ENCODE measurements at places on chromosomes 11 and 22.

- DNase-seq = no peak
These were observed 29.9 kb upstream of the MTCH2 start for GRCh38 chr11:47672283-47672730.

GRCh38 chr22:37242395-37242918 is 1.6 kb downstream of the RAC2 start:
- DNase-seq = peak; percentile 92

- no peak for DNase-seq
These were observed 14.9 kb downstream of the PGAP2 start for GRCh38 chr11:3823303-3823702.

GRCh38 chr22:24006914-24007214 is 1.6 kb upstream of the GSTT4 start:
- DNase-seq = no peak

DNA sequence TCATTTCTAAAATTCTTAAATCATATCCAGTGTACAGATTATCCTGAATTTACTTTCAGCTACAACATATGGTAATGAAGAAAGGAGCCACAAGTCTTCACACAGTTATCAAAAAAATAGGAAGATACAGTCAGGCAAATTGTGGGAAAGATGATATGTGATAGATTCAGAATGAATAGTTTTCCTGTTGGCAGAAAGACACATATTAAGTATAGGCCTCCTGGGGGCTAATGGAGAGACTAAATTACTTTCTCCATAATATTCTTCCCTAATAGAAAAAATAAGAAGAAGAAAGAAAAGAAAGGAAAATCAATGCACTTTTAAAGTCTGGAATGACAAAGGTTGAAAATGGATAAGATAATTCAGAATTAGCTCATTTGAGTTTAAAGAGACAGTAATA is 2073.5 kb downstream of the LRRC4C start:
- DNase-seq = no peak

DNA sequence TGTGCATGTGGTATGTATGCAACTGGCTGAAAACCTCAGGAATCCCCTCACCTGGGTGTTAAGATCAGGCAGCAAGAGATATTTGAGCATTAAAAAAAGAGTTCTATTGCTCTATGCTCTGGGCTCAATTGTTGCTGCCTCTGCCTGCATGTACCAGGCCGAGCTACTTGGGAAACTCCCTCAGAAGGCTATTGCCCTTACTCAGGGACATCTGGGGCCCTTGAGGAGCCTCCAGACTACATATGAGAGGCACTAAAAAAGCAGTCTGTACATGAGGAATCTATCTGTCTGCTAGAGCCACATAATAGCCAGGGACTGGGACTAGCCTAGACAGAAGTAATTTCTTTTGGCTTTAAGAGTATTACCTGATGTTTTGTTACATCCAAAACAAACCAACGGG is 120.1 kb downstream of the SWAP70 start:
- no peak for DNase-seq

- no peak for DNase-seq
These were observed 12.7 kb downstream of the TMEM121B start for GRCh38 chr22:17108256-17109112.

GRCh38 chr11:117019871-117020270 is 78.4 kb downstream of the SIK3 start:
- DNase-seq = no peak

DNA sequence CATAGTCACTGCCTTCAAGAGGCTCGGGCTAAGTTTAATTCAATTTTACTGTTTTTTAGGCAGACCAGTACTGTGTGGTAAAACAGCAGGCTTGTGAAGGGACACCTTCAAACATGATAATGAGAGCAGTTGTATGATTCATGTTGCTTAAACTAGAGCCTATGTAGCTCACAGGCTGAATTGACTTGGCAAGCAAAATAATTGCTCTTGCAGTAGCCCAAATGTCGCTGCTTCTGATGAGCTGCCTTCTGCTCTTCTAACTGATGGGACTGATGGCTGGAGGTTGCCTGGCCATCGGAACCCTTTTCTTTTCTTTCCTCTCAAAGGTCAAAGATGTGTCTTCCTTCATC is 137.6 kb downstream of the MAML2 start:
- DNase-seq = no peak

- DNase-seq = no peak
These were observed 71.8 kb downstream of the PIWIL4 start for GRCh38 chr11:94638902-94639373.

DNA sequence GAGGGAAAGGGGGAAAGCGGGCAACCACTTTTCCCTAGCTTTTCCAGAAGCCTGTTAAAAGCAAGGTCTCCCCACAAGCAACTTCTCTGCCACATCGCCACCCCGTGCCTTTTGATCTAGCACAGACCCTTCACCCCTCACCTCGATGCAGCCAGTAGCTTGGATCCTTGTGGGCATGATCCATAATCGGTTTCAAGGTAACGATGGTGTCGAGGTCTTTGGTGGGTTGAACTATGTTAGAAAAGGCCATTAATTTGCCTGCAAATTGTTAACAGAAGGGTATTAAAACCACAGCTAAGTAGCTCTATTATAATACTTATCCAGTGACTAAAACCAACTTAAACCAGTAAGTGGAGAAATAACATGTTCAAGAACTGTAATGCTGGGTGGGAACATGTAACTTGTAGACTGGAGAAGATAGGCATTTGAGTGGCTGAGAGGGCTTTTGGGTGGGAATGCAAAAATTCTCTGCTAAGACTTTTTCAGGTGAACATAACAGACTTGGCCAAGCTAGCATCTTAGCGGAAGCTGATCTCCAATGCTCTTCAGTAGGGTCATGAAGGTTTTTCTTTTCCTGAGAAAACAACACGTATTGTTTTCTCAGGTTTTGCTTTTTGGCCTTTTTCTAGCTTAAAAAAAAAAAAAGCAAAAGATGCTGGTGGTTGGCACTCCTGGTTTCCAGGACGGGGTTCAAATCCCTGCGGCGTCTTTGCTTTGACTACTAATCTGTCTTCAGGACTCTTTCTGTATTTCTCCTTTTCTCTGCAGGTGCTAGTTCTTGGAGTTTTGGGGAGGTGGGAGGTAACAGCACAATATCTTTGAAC is 6.8 kb downstream of the MALAT1 start:
- no peak for DNase-seq

- no peak for DNase-seq
These were observed 1188.2 kb upstream of the RAG2 start for GRCh38 chr11:37786214-37786755.

DNA sequence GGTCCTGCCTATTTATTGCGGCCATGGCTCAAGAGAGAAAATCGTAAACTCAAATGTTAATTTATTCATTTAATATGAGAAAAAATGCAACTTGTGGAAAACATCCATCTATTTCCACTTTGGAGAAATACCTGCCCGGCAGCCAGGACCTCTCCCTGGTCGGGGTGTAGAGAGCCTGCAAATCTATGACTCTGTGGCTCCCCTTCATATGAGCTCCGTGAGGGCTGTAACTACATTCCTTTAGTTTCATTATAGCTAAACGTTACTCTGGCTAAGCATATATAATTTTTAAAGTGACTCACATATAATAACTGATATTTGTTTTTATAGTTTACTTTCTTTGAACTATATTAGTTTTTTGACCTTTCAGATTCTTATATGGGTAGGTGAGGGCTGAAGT is 857.8 kb upstream of the FAT3 start:
- no peak for DNase-seq

DNA sequence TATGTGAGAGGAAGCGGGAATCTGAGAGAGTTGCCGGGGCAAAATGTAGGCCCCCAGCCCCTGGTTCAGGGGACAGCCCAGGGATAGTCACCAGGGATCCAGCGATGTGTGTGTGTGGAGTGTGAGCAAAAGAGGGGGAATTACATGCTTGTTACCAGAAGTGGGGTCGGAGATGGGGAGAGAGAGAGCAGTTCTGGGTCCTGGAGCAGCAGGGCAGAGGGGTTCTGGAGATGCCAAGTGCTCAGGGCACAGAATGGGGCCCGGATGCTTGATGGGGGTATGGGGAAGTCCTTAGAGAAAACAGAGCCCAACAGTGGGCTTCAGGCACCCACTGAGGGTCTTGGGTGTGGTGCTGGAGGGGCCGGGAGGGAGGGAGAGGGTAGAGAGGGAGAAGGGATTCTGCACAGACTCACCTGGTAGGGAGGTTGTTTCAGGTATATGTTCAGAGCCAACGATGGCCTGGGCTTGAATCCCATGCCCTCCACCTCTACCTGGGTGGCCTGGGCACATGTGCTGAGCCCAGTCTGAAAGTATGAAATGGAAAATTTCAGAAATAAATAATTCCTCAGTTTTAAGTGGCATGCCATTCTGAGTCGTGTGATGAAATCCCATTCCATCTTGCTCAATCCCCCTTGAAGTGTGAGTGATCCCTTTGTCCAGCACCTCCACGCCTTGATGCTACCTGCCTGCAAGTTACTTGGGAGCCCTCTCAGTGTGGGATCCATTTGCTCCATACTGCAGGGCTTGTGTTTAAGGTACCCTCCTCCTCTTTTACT is 12.4 kb downstream of the SMIM38 start:
- no peak for DNase-seq

DNA sequence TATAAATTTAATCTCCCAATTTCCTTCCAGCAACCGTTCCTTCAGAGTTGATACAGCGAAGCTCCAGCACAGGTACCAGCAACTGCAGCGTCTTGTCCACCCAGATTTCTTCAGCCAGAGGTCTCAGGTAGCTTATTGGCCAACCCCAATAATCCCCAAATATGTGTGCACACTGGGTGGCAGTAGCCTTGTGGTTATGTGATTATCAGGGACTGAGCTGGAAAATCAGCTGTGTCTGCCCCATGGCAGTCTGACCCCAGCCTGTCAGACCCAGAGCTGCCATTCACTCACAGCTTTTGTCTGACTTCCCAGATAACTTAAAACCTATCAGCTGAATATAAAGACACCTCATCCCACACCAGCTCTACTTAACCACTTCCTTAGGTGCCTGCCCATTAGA is 2.0 kb downstream of the HSCB start:
- DNase-seq = no peak

- DNase-seq = no peak
These were observed 95.0 kb downstream of the CADM1 start for GRCh38 chr11:115409116-115409670.

DNA sequence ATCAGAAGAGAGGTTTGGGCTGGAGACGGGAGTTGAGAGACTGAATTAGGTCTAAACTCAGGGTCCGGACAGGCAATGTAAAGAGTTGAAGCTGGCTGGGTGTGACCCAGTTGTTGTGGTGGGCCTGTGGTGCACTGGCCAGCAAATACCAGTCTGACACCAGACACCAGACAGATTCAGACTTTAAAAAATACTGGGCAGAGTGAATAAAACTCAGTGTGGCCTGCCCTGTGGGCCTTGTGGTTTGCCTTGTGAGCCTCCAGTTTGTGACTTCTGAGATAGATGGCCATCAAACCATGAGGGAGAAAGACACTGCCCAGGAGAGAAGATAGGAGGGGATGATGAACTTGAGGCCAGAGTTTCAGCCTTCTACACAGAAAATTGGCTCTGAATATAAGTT is 25.8 kb downstream of the RCN1 start:
- DNase-seq = no peak

GRCh38 chr11:117186431-117186761 is 7.9 kb downstream of the SIDT2 start:
- no peak for DNase-seq

- no peak for DNase-seq
These were observed 59.7 kb upstream of the GDPD4 start for GRCh38 chr11:77361184-77361583.

DNA sequence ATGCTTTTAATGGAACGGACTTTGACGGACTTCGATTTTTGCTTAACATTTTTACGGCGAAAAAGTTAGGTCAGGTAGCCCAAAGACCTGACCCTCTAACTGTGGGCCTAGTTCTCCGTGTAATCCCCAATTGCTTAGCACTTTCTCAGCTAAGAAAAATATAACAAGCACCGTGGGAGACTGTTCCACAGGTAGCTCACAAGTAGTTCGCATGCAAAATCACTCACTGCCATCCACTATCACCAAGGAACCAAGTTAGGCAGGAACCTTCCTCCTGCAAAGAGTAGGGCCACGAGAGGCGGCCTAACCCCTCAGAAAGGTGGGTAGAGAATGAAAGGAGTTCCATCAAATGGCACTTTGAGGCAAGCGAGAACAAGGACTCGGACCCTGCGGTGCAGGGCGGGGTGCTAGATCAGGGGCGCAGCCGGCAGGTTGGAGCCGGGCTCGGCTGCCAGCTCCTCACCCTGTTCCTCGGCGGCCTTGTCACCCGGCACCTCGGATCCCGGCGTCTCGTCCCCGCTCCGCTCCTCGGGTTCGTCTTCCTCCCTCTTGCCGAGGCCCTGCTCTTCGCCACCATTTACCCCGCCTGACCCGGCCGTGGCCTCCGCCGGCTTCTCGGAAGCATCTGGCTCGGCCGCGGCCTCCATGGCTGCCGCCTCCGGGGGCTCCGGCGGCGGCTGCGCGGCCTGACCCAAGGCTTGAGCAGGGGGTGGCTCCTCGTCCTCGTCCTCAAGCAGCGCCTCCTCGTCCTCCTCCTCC is 922 bp downstream of the HNRNPUL2 start:
- no peak for DNase-seq

DNA sequence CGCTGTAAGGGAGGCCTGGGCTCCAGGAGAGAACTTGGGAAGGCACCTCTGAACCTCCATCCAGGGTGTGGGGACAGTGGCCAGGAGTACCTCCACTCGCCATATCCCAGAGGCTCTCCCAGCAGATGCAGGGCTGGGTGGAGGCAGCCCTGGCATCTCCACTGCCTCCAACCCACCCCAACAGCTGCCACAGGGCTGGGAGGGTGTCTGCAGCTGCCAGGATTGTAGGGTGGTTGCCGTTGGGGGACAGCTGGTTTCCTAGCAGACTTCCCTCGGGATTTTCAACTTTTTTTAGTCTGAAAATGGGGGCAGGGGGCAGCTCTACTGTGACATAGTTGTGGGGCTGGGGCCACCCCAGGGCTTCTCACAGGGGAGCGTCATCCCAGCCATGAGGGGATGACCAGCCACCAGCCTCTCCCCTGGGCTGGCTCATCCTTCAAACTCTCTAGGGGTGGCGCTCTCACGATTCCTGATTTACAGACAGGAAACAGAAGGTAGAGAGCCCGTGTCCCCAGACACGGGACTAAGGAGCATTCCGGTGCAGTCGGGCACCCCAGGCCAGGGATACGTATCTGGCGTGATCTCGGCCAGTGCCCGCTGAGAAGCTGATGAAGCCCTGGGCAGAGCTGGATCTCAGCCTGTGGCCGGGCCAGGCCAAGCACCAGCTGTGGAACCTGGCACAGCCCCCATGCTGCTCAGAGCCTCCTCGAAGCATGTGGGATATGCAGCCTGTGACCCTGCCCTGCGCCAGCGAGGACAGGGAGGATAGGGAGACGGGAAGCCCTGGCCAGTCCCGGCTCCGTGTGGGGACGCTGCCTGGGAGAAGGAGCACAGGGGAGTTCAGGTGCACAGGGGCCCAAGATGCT is 9.9 kb downstream of the PRR5 start:
- DNase-seq = no peak
